ENCODE measurements at places on chromosomes 2 and 18.

DNA sequence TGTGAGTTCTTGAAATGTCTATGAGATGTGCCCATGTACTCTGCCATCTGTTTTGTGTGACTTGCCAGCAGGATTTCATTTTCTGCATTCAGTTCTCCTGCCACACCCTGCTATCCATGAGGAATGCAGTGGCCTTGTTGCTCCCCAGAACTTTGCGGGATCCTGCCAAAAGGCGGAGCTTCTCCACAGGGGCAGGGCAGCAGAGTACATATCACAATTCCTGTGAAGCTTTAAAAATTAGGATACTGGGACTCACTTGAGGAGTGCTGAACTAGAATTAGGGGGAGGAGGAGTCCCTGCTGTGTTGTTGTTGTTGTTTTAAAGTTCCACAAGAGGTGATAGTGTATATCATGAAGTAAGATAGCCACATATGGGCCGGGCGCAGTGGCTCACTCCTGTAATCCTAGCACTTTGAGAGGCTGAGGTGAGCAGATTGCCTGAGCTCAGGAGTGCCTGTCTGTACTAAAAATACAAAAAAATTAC, 76.4 kb downstream of the TANC1 start:
- DNase-seq: no peak

DNA sequence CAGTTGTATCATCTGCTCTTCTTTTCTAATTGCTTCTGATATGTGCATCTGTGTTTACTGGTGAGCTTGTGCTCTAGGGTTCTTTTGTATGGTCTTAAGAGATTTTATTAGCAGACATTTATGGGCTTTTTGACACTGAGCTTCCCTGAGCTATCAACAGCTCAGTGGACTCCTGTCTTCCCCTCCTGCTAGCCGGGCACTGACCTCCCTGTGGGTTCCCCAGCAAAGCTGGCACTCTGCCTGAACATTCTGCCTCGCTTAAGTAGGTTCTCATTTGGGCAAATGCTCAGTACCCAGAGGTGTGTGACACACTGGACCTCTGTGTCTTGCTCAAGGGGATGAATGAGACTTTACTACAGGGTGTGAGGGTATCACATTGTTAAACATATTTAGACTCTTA, 15.8 kb downstream of the TRAF3IP1 start:
- DNase-seq: no peak

- no peak for DNase-seq
Measured at GRCh38 chr18:3055186-3055728, 42.3 kb upstream of the LPIN2 start.

DNA sequence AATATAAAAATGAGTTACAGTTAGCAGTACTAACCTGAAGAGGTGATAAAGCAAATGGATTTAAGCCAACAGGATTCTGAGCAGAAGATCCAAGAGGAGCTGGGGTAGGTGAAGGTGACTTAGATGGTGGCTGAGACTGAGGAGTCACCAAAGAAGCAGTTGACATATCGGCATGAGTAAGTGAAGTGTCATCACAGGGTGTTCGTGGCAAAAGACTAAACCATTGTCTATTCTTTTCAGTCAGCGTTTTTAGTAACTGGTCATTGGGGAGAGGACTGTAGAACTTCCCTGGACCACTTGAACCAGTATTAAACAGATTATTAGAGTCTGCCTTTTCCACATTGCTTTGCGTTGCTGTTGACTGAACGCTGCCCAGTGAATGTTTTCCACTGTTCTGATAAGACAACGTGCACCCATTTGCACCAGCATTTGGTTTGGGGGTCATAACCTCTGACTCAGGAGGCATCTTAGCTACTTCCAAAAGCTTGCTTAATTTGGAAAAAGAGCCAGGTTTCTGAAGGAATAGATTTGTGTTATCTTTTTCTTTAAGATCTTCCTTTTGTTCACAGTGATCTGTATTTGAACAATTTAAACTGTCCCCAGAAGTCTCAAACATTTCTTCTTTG, 63.3 kb upstream of the WDSUB1 start:
- DNase-seq: no peak

DNA sequence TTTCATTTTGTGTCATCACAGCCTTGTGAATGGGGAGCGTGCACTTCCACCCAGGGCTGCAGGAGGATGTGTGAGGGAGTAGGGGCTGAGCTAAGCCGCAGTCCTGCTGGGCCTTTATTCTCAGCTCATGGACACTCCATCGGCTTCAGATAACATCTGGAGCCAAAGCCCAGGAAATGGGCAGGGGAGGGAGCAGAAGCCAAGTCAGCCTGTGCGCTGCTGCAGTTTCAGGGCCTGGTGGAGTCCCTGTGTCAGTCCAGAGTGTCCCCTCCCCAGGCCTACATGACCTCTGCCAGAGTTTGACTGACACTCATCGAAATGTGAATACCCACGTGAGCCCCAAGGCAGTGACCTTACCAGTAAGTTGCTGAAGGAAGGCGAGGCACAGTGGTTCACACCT, 242.2 kb downstream of the LOXHD1 start:
- DNase-seq: no peak

GRCh38 chr2:60569680-60570111, 16.2 kb upstream of the BCL11A start:
- peak; percentile 41 for DNase-seq

- peak; percentile 92 for DNase-seq
Measured at GRCh38 chr2:173354073-173354581, 545 bp upstream of the CDCA7 start.

DNA sequence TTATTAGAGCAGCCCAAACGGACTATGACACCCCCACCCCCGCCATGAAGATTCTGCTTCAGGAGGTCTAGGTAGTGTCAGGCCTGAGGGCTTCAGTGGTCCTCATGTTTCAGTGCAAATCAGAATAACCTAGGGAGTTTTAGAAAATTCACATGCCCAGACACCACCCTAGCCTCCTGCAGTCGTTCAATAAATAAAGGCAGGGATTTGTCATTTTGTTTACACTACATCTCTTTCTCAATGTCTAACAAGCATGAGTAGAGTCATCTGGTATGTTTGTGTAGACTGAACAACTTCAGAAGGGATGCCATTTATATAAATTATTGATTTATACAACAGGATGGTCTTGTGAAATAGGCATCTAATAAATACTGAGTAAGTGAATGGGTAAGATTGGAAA, 112.1 kb upstream of the SERPINE2 start:
- no peak for DNase-seq

GRCh38 chr2:186889101-186889879, 40.3 kb upstream of the ZSWIM2 start:
- DNase-seq: no peak

- DNase-seq: no peak
Measured at GRCh38 chr2:159065891-159066290, 97.5 kb downstream of the TANC1 start.

All from NB4 (cell line).